ENCODE measurements at places on chromosomes 5 and 9. TPM values are rescaled to one million over a fixed set of nuclear protein-coding genes. Genes with fewer than 3 reads are reported as not detected.

GRCh38 chr5:138240650-138241385, 27.7 kb upstream of the CDC23 start:
- DNase-seq, result no peak

- DNase-seq, result no peak
These were observed 14.2 kb upstream of the GFPT2 start for GRCh38 chr5:180367300-180367699.

GRCh38 chr5:64869419-64869818, 100.7 kb downstream of the CWC27 start:
- no peak for DNase-seq

- no peak for DNase-seq
These were observed 49.7 kb downstream of the KIF24 start for GRCh38 chr9:34279411-34279810.

- no peak for DNase-seq
These were observed 916 bp downstream of the TOR1A start for GRCh38 chr9:129822898-129823541.

GRCh38 chr9:92738661-92739081, 26.0 kb downstream of the BICD2 start:
- no peak for DNase-seq

DNA sequence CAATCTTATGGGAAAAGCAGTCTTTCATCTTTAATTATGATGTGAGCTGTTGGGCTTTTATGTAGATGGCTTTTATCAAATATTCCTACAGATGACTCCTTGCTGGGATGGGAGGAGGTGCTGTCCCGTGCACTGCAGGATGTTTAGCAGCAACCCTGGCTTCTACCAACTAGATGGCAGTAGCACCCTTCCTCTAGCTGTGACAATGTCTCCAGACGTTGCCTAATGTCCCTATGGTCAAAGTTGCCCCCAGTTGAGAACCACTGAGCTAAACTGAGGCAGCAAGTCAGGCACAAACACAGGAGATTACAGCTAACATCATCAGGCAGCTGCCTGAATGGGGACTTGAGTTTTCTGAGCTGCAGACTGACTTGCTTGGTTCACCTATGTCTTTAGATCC, 401.9 kb upstream of the PDE4D start:
- DNase-seq, result no peak

DNA sequence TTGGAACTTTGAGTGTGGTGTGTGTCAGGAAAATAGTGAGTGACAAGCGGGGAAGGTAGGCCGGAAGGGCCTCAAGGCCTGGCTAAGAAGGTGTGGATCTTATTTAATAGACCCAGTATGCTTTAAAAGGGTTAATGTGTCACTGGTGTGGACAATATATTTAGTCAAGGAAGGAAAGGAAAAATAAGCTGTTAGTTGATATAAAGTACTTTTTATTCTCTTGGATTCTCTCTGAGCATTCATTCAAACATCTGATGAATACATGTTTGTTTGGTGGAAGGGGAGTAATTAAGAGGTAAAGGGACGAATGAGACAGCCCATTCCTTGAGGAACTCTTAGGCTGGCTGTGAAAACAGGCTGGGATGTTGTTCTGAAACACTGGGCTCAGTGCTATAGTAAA, 98.9 kb downstream of the MELK start:
- no peak for DNase-seq

DNA sequence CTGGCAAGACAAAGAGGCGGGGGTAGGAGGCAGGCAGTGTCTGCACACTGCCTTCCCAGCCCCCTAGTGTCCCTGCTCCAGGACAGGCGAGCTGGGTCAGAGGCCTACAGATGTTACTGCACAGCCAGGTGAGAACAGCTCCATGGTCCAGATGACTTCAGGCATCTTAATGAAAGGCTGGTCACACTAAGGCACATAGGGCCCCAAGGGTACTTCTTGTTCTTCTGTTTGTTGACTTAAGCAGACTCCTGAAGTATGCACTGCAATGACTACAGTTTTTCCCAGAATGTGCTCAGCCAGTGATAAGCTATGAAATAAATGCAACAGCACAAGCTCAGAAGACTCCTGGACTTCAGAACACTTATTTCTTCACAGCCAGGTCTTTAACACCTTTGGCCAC, 27.4 kb downstream of the ATPSCKMT start:
- no peak for DNase-seq

GRCh38 chr5:159262472-159262858, 625 bp upstream of the UBLCP1 start:
- DNase-seq, result no peak

DNA sequence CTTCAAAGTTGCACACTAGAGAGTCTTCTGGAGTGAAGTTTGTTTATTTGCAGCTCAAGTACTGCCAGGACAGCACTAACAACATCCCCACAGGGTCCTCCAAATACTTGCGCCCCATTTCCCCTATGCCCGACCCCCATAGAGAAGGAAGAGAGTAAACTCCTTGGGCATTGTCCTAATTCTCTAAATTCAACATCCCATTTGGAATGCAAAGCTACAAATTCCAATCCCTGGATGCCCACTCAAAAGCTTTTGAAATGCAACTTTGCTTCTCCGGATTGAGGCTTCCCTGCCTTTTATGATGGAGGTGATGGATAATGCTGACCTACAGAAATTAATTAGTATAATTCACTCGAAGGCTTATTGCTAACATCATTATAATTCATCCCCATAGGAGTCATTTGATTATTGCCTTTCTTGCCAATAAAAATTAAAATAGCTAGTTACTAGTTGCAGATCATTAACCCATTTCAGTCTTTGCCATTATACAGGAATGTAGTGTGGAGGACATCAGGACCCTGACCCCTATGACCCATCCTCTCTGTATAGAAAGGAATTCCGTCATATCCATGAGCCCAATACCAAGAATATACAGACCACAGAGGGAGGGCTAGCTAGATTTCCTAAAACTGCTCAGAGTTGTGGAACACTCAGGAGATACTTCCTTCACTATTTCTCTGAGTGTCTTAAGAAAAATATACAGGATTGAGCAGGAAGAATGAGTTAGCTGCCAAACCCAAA, 277.6 kb downstream of the ZNF608 start:
- DNase-seq, result no peak

DNA sequence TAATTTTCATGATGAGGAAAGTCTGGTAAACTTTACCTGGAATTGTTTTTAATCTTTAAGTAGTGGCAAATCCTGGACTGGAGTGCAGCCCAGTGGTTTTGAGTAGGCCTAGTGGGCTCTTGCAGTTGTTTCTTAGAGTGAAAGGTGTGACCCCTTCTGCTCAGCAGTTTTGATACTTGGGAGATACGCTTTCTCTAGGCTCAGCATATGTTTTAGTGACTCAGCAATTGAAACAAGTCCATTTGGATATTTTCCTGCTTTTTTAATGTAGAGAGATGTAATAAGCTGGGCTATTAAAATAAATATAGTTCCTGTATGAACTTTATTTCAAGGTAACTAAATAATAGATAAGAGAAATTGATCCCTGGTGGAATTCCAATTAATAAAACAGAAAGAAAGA, 6.0 kb downstream of the POLR3G start:
- DNase-seq, result no peak

DNA sequence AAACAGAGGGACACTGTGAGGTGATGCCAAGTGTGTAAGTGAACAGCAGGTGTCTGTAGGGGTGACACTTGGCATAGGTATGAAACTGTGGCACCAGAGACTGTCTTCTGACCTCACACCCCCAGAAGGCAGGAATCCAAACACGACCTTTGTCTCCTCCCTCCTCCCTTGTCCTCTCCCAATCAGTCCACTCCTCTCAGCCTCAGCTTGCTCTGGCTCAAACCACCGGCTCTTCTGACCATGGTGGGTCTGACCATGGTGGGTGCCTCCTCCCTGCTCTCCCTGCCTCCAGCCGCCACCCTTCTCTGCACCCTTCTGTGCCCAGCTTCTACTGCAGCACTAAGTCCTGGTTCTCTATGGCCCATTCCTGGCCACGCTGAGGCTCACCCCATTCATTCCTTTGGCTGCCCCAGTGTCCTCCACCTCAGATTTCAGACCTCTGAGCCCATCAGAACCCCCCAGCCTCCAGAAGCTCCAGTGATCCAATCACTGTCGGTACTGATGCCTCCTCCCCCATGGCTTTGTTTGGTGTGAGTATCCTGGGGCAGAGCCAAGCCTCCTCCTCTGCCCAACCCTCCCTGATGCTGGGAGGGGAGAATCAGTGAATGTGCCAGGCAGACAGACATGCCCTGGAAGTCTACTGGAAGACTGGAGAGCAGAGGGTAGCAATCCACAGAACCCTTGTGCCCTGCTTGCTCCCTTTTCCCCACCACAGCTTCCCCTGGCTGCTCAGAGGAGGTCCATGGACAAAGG, 1.7 kb upstream of the ARID3C start:
- no peak for DNase-seq

- DNase-seq, result no peak
These were observed 213.7 kb downstream of the DCP2 start for GRCh38 chr5:113190347-113190746.

GRCh38 chr5:134225780-134226440, at the start of gene PPP2CA:
Gene PPP2CA (minus strand): TSS chr5:134226073. CDS start chr5:134225861, 212 bp downstream.
- DNase-seq, result no peak

DNA sequence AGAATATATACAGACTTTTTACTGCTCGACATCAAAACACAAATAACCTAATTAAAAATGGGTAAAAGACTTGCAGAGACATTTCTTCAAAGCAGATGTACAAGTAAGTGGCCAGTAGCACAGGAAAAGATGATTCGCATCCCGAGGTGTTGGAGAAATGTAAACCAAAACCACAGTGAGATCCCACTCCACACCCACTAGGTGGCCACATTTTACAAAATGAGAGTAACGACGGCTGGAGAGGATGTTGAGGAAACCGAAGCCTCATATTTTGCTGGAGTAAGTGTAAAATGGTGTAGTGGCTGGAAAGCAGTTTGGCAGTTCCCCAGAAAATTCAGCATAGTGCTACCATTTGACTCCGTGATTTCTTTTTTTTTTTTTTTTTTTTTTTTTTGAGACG, 21.3 kb upstream of the GBGT1 start:
- DNase-seq, result no peak

GRCh38 chr5:67807439-67807888, 408.1 kb upstream of the PIK3R1 start:
- DNase-seq, result no peak

DNA sequence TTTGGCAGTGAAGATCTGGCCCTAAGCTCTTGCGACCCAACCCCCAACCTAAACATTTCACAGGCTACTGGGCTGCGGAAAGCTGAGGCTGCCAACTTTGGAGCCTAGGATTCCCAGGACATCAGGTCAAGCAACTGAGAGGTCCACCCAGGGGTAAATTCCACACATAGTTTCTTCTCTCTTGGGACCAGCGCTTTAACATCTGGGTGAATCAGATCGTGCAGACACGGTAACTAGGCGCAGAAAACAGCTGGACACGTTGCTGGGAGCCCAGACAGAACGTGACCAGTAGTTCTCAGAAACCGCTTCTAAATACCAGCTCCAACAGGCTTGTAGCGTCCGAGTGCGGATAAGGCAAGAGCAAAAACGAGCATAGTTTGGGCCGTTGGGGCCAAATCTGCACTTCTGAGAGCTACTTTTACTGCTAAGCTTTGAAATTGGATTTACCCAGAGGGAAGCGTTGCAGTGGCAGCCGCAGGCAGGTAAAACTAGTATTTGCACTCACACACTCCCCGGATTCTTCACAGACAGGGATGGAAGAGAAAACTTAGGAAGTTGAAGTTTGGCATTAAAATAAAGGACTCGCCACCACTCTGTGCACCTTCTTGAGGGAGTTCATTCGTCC, 11.8 kb downstream of the ITGA1 start:
- no peak for DNase-seq

DNA sequence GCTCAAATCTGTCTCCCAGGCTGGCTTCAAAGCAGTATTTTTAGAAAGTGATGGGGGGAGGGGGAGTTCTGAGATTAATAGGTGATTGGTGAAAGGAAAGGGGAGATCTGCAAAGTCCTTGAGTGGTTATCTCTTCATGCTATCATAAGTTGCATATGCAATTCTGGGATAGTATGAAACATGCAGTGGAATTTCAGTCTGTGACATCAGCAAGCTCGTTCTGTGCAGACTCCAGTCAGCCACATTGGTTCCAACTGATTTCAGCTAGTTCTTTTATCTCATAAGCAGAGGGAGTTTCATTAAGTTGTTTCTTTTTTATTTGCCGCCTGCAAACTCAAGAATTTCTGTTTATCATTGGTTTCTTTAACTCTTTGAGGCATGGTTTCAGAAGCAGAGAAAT, 180.5 kb upstream of the SH3GL2 start:
- no peak for DNase-seq

DNA sequence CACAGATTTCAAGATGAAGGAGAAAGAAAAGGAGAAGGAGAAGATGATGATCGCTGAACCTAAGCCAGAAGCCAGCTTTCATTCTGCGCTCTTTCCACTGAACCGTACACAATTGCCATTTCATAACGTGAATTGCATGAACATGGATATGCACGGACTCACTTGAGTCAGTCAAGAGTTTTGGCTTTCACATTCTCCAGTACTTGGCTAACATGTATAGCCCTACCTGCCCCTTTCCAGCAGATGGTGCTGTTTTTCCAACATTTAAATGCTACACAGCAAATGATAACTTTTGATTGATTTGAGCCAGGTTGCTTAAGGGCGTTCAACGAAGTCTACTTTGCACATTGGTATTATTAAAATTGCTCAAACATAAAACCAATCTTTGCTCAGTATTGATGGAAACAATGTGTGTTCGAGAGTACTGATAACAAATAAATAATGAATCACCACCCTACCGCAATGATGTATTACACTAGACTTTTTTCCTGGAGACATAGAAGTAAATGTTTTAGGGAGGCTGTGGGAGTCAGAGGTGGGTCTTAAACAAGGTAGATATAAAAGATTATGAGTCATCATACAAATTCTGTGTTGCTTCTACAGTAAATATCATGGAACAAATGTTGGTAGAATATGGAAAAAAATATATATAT, 196.4 kb downstream of the TRPM3 start:
- no peak for DNase-seq

GRCh38 chr5:143717400-143717799, 94.6 kb upstream of the HMHB1 start:
- no peak for DNase-seq

- DNase-seq, result no peak
These were observed 259.6 kb downstream of the CDH12 start for GRCh38 chr5:22593592-22593991.

The LEAP2 gene
- total RNA-seq, result 4.2 TPM

The F2RL1 gene
- total RNA-seq, result 6.6 TPM

The WNT8A gene
- total RNA-seq, result not detected

The ADAMTS2 gene
- 17.4 TPM for total RNA-seq

The SHISAL2B gene
- not detected for total RNA-seq

The LCN15 gene
- not detected for total RNA-seq

The CPLANE1 gene
- 26.5 TPM for total RNA-seq

The ORM1 gene
- not detected for total RNA-seq

The CD14 gene
- total RNA-seq, result 48.4 TPM

The UCK1 gene
- 37.3 TPM for total RNA-seq

Data from vagina (tissue), 2 donors.